Activated CD8-positive, alpha-beta T cell treated with anti-CD3 and anti-CD28 coated beads for 36 hours (primary cell): ENCODE measurements at places on chromosomes 11 and 22. TPM values are rescaled to one million over a fixed set of nuclear protein-coding genes. Genes with fewer than 3 reads are reported as not detected.

GRIA4 gene
- not detected for total RNA-seq

LRRC74B gene
- not detected for total RNA-seq

KIF18A gene
- total RNA-seq = 23.2 TPM

SMC1B gene
- 1.8 TPM for total RNA-seq

TMEM132A gene
- total RNA-seq = 1.1 TPM

SAA2 gene
- total RNA-seq = not detected

ALDH3B1 gene
- total RNA-seq = 0.09 TPM

CDHR5 gene
- total RNA-seq = not detected

TRIM51 gene
- total RNA-seq = not detected

GGTLC3 gene
- total RNA-seq = not detected

MFNG gene
- 160 TPM for total RNA-seq

OOSP1 gene
- total RNA-seq = not detected

MMP12 gene
- not detected for total RNA-seq

C22orf31 gene
- total RNA-seq = not detected

RHOD gene
- total RNA-seq = 0.56 TPM

LRRN4CL gene
- not detected for total RNA-seq

ARHGAP8 gene
- total RNA-seq = 2.1 TPM

MS4A4A gene
- not detected for total RNA-seq

IGLL5 gene
- total RNA-seq = not detected

OR51E1 gene
- total RNA-seq = not detected

DBX1 gene
- total RNA-seq = not detected

DGAT2 gene
- total RNA-seq = 1.7 TPM

FAM111B gene
- total RNA-seq = 18.2 TPM

MCAM gene
- 8.3 TPM for total RNA-seq

LARGE1 gene
- total RNA-seq = 0.31 TPM

ZW10 gene
- total RNA-seq = 15.5 TPM

PARVB gene
- 71.0 TPM for total RNA-seq

B3GAT1 gene
- not detected for total RNA-seq

SCGB1A1 gene
- not detected for total RNA-seq

PLEKHB1 gene
- 8.6 TPM for total RNA-seq

ROBO4 gene
- total RNA-seq = not detected

TMEM191C gene
- total RNA-seq = 2.7 TPM

ANKK1 gene
- total RNA-seq = not detected

OR8G1 gene
- not detected for total RNA-seq

OR10D3 gene
- total RNA-seq = not detected

SCARF2 gene
- total RNA-seq = 0.27 TPM

RCOR2 gene
- total RNA-seq = 2.1 TPM

DCHS1 gene
- 1.6 TPM for total RNA-seq

MFRP gene
- total RNA-seq = not detected

NRGN gene
- 6.4 TPM for total RNA-seq

YPEL1 gene
- 1.2 TPM for total RNA-seq

SGSM1 gene
- not detected for total RNA-seq

FXYD6 gene
- not detected for total RNA-seq

KCNK7 gene
- total RNA-seq = 0.77 TPM

CATSPERZ gene
- total RNA-seq = 0.52 TPM

OR10A6 gene
- total RNA-seq = not detected

TTC28 gene
- total RNA-seq = 0.58 TPM

C11orf91 gene
- total RNA-seq = not detected

FDXACB1 gene
- 6.9 TPM for total RNA-seq
